NCI-H460 (cell line): ENCODE measurements at places on chromosomes 7 and 10. TPM values are rescaled to one million over a fixed set of nuclear protein-coding genes. Genes with fewer than 3 reads are reported as not detected.
A peak's percentile ranks its signal among the peaks of the same experiment; 100 is the strongest.

DNA sequence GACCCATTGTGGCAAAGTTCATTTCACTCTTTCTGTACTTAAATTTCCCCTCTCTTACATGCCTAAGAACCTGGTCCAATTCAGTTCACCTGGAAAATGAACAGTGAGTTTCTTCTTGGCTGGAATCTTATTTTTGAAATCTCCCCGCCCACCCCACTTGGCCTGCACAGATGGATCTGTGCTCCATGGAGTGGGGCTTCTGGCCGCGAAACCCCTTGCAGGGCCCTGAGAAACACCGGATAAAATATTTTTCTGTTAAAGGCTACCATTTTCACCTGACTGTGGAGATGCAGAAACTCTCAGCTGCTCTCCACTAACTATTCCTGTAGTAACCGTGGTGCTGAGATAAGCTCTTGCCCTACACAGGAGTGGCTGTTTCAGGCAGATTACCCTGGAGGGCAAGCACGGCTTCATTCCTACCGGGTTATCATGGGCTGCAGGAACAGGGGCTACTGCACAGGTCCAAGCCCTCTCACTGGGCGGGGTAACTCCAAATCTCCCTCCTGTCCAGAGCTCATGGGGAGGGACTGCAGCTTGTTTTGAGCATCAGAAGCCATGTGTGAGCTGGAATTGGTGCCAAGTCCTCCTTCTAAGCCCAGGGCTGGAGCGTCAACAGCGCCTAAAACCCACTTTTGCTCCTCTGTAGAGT is 118.9 kb downstream of the PRPF18 start:
- no peak for DNase-seq

DNA sequence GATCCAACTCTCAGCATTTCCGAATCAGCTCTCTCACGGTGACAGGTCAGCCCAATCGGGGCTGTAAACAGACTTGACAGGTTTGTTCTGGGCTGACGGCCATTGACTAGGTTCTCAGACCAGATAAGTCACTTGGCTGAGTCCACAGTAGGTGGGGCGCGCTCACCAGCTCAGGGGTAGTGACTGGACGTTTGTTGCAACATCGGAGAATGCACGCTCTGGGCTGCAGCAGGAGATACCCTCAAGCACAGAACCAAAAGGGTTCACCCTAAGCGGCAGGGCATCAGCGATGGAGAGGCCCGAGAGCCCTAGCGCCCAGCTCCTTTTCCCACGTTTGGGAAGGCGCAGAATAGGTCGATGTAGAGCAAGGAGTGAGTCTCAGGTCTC is 1.8 kb downstream of the KLLN start:
- peak; percentile 77 for DNase-seq

- no peak for DNase-seq
Observed at GRCh38 chr7:151451626-151452571, 12.0 kb upstream of the CRYGN start.

DNA sequence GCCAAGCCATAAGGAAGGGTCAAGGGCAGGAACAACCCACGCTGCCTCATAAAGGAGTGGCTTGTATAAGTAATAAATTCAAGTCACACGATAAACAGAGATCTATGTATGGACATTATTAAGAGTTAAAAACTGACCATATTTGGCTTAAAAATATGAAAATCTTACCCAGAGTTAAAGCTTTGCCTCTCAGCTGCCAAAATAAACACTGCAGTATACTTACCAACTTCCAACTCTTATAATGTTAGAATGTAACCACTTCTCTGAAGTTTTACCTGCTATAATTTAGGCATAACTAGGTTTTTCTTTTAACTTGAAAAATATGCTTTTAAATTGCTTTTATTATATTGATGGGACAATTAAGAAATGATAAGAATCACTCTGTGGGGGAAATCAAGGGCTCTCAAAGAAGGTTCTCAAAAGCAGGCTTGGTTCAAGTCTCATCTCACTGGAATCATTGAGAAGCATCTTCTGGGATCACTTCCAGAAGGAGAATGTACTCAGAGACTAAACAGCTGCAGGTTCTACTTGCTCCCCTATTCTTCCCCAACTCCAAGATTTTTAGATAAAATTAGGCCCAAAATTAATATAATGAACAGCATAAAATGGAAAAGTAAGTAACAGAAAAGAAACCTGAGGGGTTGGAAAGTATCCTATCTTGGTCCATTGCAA is 16.1 kb upstream of the CAV2 start:
- no peak for DNase-seq

- no peak for DNase-seq
Observed at GRCh38 chr7:44959433-44959951, 19.3 kb downstream of the MYO1G start.

DNA sequence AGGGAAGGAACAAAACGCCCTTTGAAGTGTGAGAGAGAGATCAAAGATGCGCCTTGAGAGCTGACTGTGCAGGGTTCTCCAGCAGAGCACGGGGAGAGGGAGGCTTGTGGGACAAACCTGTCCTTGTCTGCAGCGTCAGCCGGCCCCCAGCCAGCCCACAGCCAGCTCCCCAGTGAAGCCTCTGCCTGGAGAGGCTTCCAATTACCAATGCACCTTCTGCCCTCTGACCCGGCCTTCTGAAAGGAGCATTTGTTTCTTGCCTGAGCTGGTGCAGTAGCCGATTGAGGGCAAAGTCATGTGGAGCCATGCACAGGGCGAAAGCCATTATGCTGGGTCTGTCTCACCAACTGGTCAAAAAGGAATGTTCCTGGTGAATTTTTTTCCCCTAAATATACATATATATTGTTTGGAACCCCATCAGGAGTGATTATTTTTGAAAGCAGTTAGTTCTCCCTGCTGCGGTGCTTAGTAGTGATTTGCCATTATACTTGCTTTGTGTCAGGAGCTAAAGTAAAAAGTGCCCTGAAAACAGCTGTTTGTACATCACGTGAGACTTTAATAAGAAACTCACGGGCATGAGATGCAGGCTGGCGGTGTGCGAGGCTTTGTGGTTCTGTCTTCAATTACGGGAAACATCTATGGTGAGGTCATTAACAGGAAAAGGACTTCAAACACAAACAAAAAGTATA is 268.6 kb downstream of the KLF6 start:
- no peak for DNase-seq

- DNase-seq, result no peak
Observed at GRCh38 chr7:39221901-39222300, 244.2 kb downstream of the POU6F2 start.

DNA sequence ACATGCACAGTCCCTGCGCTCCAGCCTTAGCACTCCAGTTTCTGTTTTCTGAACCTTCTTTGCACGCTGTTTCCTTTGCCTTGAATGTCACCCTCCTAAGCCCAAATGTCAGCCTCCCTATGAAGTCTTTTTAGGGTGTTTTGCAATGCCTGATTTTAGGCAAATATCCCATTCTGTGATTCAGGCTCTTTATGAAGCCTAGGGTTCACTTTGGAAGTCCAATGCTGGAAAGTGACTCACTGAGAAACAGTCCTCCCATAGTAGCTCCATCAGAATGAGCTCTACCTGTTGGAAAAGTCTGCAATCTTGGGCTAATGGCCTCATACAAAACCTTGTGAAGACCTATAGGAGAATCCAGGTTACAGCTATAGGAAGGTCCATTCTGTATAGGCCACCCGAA is 5.3 kb downstream of the LAMB4 start:
- DNase-seq, result no peak

GRCh38 chr10:18472977-18473376 is 178.4 kb downstream of the NSUN6 start:
- DNase-seq, result no peak

DNA sequence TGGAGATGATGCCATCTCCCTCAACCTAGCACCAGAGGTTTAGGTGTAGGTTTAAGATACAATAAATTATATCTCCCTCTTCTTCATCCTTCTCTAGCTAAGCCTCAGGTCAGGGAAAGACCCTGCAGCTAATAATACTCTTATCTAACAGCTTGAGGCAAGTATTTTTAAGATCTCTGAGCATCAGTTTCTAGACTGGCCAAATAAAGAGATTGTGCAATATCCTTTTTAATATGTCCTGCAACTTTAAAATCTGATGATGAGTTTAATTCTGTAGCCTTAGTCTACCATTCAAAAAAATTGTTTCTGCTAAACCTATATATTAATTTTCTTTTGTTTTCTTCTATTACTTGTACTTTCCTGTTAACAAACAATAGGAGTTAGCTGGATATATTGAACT is 850.8 kb downstream of the GRM8 start:
- DNase-seq, result no peak

Gene SPDYE6
- total RNA-seq, result not detected in 2 replicates

Gene HOXA13
- total RNA-seq, result 1.9 and 2.7 TPM in 2 replicates

Gene TMEM130
- total RNA-seq, result not detected in 2 replicates

Gene VGF
- total RNA-seq, result 11.6 and 15.4 TPM in 2 replicates

Gene CHN2
- 3.3 and 3.6 TPM in 2 replicates for total RNA-seq
